ENCODE measurements at places on chromosomes 3 and 15. TPM values are rescaled to one million over a fixed set of nuclear protein-coding genes. Genes with fewer than 3 reads are reported as not detected.

DNA sequence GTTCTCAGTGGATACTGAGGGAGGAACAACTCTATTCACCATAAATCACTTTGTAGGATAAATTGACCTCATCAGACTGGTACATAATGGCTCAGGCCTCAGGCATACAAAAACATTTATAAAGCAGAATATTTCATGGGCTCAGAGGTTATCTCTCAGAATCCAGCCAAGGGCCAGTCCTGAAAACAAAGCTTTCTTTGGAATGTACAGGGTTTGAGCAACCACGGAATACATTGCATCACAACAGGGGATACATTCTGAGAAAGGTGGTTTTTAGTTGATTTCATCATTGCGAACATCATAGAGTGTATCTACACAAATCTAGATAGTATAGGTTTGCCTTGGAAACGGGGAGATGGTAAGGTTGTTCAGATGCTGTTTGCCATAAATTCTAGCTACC is 33.4 kb upstream of the CTDSPL2 start:
- H3K36me3 ChIP-seq, result peaks cover 2% of the 10 kb centered on the region
- no peak overlapping the region for H3K27ac ChIP-seq
- no peak for DNase-seq
- H3K27me3 ChIP-seq, result no peaks in the 10 kb centered on the region
- H3K4me1 ChIP-seq, result peaks cover 3% of the 10 kb centered on the region

The WWTR1 gene
- total RNA-seq, result 0.53 TPM

DNA sequence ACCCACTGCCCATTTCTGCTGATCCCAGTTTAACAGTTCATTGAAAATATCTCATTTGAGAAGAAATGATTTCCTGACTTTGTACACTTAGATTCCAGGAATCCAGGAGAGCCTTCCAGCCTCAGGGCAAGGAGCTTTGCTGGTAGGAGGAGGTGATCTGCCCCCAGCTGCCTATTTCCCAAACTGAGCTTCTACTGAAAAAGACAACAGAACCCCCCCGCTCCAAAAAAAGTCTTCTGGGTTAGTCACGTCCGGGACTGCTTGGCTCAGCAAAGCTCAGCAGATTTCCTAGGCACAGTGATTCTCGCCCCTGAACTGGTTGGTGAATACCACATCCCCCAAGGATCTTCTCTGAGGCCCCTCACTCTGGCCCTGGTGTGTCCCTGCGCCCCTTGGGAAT is 13.1 kb downstream of the SLC6A6 start:
- H3K36me3 ChIP-seq, result peaks cover 17% of the 10 kb centered on the region
- H3K4me3 ChIP-seq, result no peak overlapping the region
- no peak for DNase-seq
- peaks cover 10% of the 10 kb centered on the region for H3K4me1 ChIP-seq
- no peaks in the 10 kb centered on the region for H3K27me3 ChIP-seq

- H3K27ac ChIP-seq, result no peak overlapping the region
- peaks cover 35% of the 10 kb centered on the region for H3K36me3 ChIP-seq
- peaks cover 7% of the 10 kb centered on the region for H3K4me1 ChIP-seq
- no peaks in the 10 kb centered on the region for H3K27me3 ChIP-seq
- DNase-seq, result no peak
These were observed 11.2 kb downstream of the CLN6 start for GRCh38 chr15:68218331-68218730.

DNA sequence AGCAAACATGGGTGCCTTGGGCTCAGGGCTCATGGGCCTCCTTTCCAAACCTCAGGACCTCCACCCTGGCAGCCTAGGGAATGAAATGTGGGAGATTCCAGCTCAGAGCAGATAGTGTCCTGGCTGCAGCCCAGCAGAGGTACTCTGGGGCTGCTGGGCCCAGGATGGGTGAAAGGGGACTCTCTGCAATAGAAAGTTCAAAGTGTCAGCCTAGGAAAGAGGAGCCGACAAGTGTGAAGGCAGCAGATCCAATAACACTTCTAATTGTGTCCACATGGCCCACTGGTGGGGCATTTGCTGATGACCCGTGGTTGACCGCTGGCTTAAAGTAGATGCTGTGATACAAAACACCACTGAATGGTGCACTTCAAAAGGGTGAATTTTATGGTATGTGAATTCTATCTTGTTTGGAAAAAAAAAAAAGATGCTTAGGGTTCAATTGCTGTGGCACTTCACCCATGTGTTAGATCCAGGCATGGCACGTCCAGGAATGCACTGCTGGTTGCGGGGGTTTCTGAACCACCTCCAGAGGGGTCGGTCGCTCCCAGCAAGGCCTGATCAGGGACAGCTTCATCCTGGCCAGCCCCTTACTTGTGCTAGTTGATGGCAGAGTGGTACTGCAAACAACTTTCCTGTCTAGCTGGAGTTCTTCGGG is 20.9 kb downstream of the AMOTL2 start:
- no peak overlapping the region for H3K27ac ChIP-seq
- peaks cover 2% of the 10 kb centered on the region for H3K4me1 ChIP-seq
- H3K4me3 ChIP-seq, result no peak overlapping the region
- H3K27me3 ChIP-seq, result peaks cover 6% of the 10 kb centered on the region
